ENCODE measurements at places on chromosomes 2 and 18.

DNA sequence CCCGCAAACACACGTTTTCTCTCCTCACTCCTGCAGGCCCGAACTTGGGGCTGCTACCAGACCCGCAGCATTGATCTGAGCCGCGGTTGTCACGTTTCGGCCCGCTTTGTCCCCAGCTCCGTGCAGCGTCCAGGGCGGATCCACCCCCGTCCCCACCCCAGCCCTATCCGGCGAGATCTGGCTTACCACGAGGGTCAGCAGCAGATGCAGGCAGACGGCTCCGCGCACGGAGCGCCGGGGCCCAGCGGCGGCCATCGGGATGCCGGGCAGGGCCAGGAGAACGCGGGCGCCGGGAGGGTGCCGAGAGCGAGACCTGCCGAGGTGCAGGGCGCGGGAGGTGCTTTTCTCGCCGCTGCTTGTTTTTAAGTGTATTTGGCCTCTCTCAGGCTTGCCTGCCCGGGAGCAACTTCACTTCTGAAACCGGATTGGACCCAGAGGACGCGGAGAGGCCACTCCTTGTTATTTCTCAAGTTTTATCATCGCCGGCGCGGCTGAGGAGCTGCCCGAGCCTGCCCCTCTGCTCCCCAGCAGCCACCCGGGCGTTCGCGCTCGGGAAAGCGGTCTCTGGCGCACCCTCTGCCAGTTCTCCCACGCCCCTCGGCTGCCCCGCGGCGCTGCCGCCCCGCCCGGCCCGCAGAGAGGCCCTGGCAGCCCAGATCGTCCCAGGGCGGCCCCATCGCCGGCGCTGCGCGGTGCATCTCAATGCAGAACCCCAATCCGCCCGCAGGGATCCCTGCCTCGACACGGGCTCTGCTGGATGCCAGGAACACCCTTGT is at the start of gene DSC3:
Gene DSC3, minus strand, starts transcription at position 337 of the 776 bp plus-strand sequence. Its CDS starts 82 bp downstream, at position 255.
- no peak for DNase-seq

- DNase-seq = no peak
Measured at GRCh38 chr2:201538025-201538424, 86.5 kb downstream of the STRADB start.

DNA sequence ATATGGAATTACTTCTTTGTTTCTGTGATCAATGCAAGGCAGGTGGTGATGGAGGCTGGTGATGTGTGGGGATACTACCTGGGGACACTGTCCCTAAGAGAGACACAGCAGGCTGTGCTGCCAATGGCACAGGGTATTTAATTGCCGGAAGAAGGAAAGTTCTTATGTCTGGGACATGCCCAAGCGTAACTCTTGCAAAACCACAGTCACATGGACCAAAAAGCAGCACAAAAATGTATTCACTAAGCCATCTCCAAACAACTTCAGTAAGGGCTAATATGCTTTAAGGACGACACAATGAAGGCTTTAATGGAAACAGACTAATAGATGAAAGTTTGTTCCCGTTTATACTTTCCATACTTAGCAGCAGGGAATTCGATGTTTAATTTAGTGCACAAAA is 49.7 kb upstream of the AP1S3 start:
- DNase-seq = no peak

- DNase-seq = peak; percentile 45
Measured at GRCh38 chr2:188853307-188853706, 120.9 kb upstream of the COL3A1 start.

- DNase-seq = no peak
Measured at GRCh38 chr2:120453635-120453998, 107.7 kb downstream of the INHBB start.

GRCh38 chr2:231780123-231780908 is 766 bp downstream of the PDE6D start:
- no peak for DNase-seq

DNA sequence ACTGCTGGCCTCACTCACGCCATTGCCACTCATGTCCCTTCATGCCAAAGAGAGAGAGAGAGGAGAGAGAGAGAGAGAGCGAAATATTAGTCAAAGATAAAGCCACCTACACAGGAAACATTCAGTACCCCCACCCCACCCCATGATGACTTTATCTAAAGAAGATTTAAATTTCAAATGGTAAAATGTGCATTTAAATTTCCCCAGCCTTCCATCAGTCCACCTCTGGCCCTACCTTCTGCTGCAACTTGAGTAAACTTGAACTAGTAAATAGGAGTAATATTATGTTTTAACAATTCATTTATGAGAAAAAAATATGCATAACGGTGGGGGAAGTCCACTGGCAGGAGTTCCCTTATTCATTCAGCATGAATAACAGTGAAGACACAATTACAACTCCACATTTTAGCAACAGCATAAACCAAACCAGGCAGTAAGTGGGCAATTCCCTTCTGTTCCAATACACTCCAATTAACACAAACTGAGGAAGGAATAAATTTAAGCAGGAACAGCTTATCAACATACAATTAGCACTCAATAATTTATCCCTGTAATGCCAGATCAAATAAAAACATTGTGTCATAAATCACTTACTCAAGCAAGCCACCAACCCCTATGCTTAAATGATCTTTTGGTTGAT is 264.2 kb downstream of the LNPK start:
- DNase-seq = peak; percentile 41

GRCh38 chr2:14261771-14262170 is 370.7 kb upstream of the LRATD1 start:
- DNase-seq = no peak

DNA sequence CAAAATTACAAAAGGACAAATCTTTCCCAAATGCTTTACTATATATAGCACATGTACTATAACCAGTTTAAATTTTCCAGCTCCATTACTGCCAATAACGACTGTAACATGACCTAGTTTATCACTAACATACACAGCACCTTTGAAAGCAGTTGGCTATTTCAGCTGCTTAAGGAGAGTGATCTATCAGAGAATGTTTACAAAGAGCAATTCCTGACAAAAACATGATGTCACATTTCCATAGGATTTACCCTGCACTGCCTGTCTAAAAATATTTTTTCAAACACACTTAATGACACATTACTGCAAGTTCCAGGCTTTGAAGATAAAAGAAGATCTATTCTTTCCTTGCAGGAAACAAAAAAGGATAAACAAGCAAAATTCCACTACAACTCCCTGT is 40.6 kb downstream of the ZNF516 start:
- no peak for DNase-seq

DNA sequence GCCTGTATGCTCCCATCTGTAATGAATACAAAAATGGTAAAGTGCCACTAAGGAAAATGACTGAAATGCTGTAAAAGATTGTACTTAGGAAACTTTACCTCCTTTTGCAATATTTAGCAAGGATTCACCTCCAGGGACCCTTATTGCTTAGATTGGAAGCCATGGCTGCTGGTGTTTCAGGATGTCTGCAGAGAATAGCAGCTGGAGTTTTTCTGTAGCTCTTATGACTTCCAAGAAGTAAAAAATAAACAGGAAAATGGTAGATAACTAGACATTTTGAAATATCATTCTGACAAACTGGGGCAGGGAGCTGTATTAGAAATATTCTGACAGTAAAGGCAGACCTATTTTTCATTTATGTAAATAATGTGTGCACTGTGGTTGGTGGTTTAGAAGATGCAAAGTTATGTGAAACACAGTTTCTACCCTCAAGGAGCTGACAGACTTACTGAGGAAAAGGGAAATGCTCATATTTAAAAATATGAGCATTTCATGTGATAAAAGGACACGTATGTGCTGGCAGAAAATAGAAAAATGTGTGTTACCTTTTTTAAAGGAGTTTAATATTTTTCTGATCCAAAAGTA is 224.9 kb upstream of the BOD1L2 start:
- DNase-seq = no peak

GRCh38 chr2:120545521-120546047 is 190.1 kb upstream of the GLI2 start:
- no peak for DNase-seq

- DNase-seq = no peak
Measured at GRCh38 chr2:66888246-66888645, 453.3 kb downstream of the MEIS1 start.

GRCh38 chr2:58620093-58620492 is 379.0 kb upstream of the FANCL start:
- no peak for DNase-seq

DNA sequence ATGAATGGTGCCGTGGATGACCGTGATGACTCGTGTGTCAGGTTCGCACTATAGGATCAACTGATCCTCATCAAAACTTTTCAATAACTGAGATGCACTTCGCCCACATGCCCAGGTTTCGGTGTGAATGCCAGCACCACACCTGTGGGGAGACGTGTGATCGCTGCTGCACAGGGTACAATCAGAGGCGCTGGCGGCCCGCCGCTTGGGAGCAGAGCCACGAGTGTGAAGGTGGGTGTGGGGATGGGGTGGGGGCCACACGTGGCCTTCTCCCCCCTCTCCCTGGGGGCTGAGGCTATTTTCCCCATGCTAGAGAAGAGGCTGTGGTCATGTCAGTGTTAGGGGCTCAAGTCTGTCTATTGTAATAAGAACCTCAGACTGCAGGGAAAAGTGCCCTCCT is 69.0 kb downstream of the LAMA3 start:
- DNase-seq = no peak

- no peak for DNase-seq
Measured at GRCh38 chr2:217120429-217120828, 260.6 kb upstream of the TNP1 start.

DNA sequence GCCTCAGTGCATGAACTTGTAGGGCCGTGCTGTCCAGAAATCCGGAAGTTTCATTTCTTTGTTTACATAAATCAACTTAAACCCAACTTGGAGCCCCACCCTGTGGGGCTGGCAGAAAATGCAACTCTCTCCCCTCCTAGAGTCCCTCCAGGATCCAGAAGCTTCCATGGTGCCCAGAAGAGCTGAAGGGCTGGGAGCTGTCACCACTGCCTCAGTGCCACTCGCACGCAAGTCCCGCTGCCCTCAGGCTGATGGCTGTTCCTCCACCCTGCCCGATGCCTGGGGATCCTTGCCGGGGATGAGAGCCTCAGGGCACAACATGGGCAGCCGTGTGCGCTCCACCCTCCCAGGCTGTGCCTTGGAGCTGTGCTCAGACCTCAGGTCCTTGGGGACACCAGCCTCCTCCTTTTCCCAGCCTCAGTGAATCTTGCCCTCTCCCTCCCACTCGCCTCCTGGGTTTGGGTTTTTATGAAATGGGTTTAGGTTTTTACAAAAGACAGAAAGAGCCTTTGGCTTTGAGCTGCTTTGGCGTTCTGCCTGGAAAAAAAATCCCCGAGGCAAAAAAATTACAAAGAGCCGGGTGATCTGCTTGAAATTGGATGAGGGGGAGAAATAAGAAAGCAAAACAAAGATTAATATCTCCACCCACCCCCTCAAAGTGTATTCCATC is 155.2 kb downstream of the TWIST2 start:
- no peak for DNase-seq

DNA sequence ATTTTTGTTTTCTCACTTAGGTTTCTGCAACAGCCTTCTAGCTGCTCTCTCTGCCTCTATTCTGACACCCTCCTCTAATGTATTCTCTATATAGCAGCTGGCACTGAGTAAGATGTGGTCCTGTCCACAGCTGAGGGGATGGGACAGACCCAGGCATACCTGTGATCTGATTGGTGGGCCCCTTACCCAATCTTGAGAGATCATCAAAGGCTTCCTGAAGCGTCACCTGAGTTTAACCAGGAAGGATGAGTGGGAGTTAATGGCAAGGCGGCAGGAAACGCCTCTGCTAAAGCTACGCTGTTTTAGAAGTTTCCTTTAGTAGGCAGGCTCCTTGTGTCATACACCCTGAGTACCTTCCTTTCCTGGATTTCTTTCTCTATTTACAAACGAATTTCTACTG is 5.7 kb upstream of the TET3 start:
- no peak for DNase-seq

GRCh38 chr2:211454679-211455078 is 898.3 kb downstream of the CPS1 start:
- peak; percentile 26 for DNase-seq

- no peak for DNase-seq
Measured at GRCh38 chr2:203164311-203164935, 74.4 kb upstream of the CYP20A1 start.

DNA sequence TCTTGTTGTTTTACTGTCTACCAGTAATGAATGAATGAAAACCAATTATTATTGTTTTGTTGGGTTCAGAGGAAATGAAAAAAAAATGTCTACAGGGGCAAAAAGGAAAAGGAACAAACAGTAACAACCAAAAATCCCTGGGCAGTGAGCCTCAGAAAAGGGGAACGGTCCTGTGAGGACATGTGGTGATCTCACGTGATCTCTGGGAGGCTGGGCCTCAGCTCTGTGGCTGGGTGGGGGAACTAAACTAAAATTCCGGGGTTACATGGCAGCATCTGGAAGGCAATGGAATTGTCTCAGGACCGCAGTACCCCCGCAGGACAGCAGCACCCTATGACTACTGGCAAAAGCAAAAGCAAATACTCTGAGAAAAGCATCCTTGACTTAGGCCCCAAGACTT is 80.1 kb downstream of the AFF3 start:
- no peak for DNase-seq

GRCh38 chr2:20391951-20392699 is 41.5 kb upstream of the PUM2 start:
- no peak for DNase-seq

GRCh38 chr2:102051692-102052277 is 60.0 kb downstream of the IL1R2 start:
- DNase-seq = no peak

GRCh38 chr2:187574969-187575750 is 20.9 kb upstream of the TFPI start:
- DNase-seq = no peak

DNA sequence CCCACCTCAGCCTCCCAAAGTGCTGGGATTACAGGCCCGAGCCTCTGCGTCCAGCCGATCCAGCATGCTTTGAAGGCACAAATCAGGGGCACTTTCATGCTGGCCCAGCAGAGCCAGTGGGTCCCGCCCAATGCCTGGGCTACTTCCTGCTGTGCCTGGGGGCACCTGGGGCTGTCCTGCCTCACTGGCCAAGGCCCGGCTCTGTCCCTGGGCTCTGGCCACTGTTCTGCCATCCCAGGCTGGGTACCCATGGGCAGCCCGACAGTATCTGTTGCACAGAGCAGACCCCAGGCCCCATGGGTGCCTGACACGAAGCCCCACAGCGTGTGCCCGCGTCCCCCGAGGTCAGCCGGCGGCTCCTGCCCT is 6.8 kb upstream of the GAL3ST2 start:
- no peak for DNase-seq

- DNase-seq = no peak
Measured at GRCh38 chr2:237471438-237472186, 15.4 kb upstream of the MLPH start.

- no peak for DNase-seq
Measured at GRCh38 chr2:4678927-4679326, 975.6 kb downstream of the DCDC2C start.

- DNase-seq = peak; percentile 55
Measured at GRCh38 chr18:5197032-5197434, at the start of gene AKAIN1. AKAIN1 (minus strand) TSS chr18:5197257; CDS start chr18:5197053, 204 bp downstream.

DNA sequence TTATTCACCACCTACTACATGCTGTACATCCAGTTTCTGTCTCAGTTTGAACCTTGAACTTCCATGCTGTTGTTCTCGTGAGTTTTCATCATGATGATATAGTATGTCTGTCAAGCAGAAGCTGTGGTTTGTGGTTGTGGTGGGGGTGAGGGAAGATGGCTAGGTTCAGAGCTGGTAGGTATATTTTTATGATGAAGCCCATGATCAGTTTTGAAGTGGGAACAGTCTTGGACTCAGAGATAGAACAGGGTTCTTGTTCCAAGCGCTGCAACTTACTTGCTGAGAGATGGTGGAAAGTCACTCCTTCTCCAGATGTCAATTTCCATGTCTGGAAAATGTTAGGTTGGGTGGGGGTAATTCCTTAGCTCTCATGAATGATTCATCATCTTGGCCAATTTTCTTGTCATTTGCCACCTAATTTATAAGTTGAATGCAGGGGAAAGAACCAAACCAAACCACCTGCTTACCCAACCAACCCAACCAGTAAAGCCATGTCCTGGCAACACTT is 21.6 kb downstream of the PMAIP1 start:
- no peak for DNase-seq
